ENCODE measurements at places on chromosomes 4 and X. TPM values are rescaled to one million over a fixed set of nuclear protein-coding genes. Genes with fewer than 3 reads are reported as not detected.
A peak's percentile ranks its signal among the peaks of the same experiment; 100 is the strongest.

Gene FRG1
- 127 TPM for total RNA-seq

Gene DTHD1
- total RNA-seq: not detected

Gene STBD1
- 5.4 TPM for total RNA-seq

Gene CYSLTR1
- not detected for total RNA-seq

Gene TMEM35A
- total RNA-seq: 14.1 TPM

Gene VCX2
- not detected for total RNA-seq

Gene STATH
- not detected for total RNA-seq

Gene CCDC110
- total RNA-seq: 2.0 TPM

Gene LAGE3
- total RNA-seq: 7.6 TPM

Gene MPP1
- total RNA-seq: 0.28 TPM

Gene MAP3K15
- total RNA-seq: 2.0 TPM

Gene PAGE1
- not detected for total RNA-seq

Gene ZMYM3
- total RNA-seq: 50.8 TPM

Gene ARMCX4
- total RNA-seq: 14.1 TPM

Gene CT47B1
- not detected for total RNA-seq

Gene TEX13B
- total RNA-seq: not detected

Gene BTK
- not detected for total RNA-seq

Gene MAGEA10
- total RNA-seq: not detected

GRCh38 chrX:69088171-69088938, 76.9 kb downstream of the PJA1 start:
- DNase-seq: peak; percentile 62

- DNase-seq: no peak
These were observed 3.7 kb upstream of the HDAC8 start for GRCh38 chrX:72576141-72576894.

GRCh38 chr4:151807220-151807619, 46.4 kb upstream of the GATB start:
- DNase-seq: no peak

DNA sequence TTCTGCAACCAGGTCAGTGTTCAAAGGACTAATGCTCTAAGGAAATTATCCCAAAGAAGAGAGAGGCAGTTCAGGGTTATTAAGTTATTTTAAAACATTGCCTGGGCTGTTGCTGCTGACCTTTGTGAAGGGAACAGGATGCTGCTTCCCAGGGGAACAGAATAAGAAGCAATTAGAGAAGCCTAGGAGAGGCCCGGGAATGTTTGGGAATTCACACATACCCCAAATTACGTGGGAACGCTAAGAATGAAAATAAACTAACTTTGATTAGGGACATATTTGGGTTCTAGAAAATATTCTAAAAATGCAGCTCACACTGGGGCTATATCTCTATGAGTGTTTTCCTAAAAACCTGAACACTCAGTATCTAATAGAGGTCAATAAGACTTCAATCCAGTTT, 243.1 kb upstream of the FTHL17 start:
- no peak for DNase-seq

DNA sequence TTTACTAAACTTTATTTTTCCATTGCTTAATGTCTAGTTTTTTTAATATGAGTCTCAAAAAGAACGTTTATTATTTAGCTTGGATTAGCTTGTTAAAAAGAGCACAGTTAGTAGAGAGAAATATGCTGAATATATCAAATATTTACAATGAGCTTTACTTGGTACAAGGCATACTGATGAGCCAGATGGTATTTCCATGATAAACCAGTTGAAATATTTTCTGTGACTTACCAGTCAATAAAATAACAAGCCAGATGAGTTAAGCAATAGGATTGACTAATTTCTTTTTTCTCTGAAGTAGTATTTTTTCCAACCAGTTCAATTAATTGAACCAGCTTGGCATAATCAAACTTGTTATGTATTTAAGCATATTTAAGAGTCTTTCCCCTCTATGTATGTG, 134.1 kb downstream of the KLHL34 start:
- no peak for DNase-seq

- peak; percentile 61 for DNase-seq
These were observed 30.3 kb upstream of the GLRB start for GRCh38 chr4:157045507-157046127.

GRCh38 chr4:6641164-6641970, 882 bp downstream of the MRFAP1 start:
- peak; percentile 59 for DNase-seq

DNA sequence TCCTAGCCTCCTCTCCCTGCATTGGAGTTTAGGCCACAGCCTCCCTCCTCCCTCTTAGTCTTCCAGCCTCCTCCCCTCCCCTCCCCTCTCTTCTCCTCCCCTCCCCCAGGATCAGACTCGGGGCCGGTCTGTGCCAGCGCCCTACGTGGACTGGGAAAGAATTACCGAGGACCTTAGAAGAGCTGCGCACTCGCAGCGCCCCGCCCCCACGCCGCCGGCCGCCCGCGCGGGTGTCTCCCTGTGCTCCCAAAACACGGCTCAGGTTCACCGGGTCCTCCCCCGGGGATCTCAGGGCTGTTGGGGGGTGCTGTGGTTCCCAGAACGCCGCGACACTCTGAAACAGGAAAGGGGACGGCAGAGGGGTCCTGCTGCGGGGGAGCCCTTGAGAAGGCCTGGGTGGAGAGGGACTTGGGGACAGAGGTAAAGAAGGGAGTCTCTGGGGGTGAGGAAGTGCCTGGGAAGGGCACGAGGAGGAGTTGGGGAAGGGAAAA, 122.3 kb upstream of the TBL1X start:
- DNase-seq: peak; percentile 85

GRCh38 chr4:73725985-73726384, 14.4 kb upstream of the CXCL8 start:
- no peak for DNase-seq

- no peak for DNase-seq
These were observed 33.5 kb upstream of the CYBB start for GRCh38 chrX:37746218-37746941.

GRCh38 chr4:39179681-39180080, 2.6 kb upstream of the WDR19 start:
- DNase-seq: no peak

DNA sequence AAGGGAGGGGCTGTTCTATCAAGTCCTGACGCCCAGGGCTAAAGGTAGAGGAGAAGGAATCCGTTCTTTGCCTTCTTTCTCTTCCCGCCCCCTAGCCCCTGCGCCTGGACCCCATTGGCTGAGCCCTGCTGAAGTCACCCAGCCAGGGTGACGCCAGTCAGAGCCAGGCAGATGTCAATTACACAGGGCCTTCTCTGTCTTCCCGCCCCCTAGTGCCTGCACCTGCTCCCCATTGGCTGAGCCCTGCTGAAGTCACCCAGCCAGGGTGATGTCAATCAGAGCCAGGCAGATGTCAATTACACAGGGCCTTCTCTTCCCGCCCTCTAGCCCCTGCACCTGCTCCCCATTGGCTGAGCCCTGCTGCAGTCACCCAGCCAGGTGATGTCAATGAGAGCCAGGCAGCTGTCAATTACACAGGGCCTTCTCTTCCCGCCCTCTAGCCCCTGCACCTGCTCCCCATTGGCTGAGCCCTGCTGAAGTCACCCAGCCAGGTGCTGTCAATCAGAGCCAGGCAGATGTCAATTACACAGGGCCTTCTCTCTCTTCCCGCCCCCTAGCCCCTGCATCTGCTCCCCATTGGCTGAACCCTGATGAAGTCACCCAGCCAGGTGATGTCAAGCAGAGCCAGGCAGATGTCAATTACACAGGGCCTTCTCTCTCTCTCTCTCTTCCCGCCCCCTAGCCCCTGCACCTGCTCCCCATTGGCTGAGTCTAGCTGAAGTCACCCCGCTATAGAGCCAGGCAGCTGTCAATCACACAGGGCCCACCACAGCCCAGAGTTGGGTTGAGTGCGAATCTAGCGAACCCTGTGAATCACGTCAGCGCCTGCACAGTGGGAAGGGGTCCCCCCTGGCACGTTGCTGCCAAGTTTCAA, 46.4 kb downstream of the ASMT start:
- peak; percentile 80 for DNase-seq

- no peak for DNase-seq
These were observed 80.2 kb downstream of the HTRA3 start for GRCh38 chr4:8349664-8350236.

GRCh38 chr4:156898373-156899117, 73.1 kb downstream of the PDGFC start:
- DNase-seq: no peak

- no peak for DNase-seq
These were observed 86.1 kb downstream of the ADRA2C start for GRCh38 chr4:3852309-3852708.

DNA sequence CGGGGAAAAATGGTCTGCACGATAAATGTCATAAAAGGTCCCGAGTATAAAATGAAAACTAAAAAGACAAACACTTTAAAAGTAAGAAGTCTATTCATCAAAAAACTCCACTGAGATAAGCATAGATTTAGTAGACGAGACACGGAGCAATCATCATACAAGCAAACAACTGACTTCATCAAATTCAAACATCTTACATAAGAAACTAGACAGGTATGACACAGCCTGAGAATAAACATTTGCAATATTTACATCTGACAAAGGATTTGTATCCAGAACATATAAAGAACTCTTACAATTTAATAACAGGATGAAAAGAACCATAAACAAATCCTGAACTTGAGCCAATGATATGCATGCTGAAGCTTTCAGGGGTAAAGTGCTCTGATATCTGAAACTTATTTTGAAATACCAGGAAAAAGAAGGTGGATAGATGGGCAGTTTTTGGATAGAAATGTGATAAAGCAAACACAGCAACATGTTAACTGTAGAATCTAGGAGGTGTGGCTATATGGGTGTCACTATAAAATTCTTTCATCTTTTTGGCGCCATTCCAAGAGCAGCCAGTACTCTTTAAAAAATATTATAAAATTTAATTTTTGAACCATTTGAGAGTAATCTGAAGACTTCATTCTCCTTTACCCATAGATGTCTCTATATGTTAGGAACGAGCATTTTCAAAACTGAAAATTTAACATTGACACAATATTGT, 12.0 kb downstream of the MPP1 start:
- DNase-seq: no peak

DNA sequence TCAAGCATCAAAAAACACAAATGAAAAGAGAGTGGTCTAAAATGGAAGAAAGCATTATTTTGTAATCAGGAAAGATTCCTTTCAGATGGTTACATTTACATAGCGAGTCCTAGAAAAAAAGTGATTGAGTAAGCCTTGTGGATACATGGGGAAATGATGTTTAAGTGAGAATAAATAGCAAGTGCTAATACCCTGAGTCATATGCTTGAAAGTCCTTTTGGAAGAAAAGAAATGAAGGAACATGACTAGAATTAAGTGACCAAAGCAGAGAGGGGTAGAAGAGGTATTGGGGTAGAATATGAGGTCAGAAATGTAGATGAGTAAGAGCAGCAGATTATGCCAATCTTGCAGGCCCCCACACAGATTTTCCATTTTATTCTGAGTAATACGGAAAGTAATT, 814.8 kb upstream of the GRID2 start:
- DNase-seq: no peak

- no peak for DNase-seq
These were observed 45.7 kb downstream of the RBM47 start for GRCh38 chr4:40583850-40584439.

- no peak for DNase-seq
These were observed 175.7 kb upstream of the MXRA5 start for GRCh38 chrX:3522101-3522650.

DNA sequence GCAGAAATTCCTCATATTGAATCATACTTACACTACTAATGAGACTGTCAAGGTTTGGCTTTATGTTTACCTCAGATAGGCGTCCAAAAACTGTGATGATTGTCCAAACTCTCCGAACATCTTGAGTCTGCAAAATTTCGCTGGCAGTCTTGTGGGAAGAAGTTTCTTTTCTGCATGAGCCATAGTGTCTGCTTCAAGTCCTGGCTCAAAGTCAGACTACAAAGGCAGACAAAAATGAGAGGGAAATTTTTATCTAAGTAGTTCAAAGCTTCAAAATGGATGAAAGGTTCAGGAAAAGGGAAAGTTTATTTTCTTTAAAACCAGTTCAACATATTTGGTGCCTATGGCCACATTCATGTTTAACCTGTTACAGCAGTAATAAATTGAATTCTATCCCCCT, 40.7 kb downstream of the PALLD start:
- no peak for DNase-seq

DNA sequence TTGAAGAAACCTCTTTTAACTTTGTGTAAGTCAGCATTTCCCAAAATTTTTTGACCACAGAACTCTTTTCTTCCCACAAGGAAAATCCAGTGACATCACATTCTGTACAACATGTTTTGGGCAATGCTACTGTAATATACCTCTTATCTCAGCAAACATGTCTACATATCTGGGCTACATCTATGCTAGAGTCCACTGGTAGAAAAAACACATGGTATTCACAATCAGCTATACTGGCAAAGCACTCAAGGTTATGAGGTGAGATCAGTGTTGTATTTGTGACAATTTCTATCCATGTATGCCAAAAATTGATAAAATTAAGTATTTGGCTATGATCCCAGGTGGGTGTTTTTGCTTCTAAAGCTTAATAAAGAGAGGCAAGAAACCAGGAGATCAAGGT, 98.0 kb downstream of the ATP11C start:
- no peak for DNase-seq

DNA sequence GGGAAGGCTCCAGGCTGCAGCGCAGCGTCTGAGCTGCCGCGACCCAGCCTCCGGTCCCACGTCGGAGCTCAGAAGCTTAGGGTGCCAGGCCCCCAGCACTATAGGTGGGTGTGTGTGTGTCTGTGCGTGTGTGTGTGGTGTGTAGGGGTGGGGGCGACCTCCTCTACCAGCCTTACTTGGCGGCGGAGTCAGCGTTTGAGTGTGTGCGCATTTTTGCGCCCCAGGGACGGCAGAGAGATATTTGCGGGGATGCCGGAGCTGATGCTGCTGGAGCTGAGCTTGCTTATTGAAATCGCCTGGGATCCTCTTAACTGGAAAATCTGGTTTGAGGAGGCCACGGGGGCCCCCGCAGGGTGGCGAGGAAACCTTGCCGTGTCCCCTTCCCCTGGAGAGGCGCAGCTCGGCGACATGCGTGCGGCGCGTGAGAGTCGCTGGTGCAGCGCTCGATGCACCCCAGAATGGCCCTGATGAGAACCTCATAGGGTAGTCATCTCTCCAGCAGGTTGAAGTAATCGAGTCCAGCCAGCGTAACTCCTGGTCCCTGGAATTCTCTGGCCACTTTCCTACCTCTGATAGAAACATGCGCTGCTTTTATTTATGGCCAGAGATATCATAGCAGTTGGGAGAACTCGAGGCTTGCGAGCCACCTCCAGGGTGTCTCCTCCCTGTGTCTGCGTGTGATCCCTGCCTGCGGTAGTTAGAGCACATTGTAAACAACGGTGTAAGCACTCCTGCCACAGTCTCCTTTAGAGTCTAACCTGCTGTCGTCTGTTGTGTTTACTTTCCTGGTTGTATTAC, 2.7 kb downstream of the ADGRL3 start:
- peak; percentile 60 for DNase-seq

- DNase-seq: no peak
These were observed 299.2 kb downstream of the IDS start for GRCh38 chrX:149205937-149206336.

- no peak for DNase-seq
These were observed 13.7 kb downstream of the GABRA4 start for GRCh38 chr4:46979726-46980125.
